ENCODE measurements at places on chromosomes 16 and 17.

DNA sequence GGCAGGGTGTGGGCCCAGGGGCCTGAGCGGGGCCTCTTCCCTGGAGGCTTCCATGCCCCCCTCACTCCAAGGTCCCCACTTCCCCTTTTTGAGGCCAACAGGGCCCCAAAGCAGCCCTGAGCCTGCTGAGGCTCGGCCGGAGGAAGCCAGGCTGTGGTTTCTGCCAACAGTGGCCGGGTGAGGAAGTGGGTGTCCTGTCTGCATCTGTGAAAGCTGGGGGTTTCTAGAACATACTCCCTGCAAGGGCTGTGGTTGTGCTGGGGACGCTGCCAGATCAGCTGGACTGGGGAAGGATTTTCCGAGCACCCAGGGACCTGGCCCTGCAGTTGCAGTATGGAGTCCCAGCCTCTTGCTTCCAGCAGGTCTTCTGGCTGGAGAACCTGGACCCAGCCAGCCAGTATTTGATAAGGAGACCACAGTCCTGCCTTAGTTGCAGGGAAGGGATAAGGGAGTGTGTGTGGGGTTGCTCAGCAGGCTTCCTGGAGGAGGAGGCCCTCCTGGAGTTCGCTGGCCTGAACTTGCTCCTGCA lies 15.7 kb downstream of the ADCY7 start:
- DNase-seq: no peak

GRCh38 chr17:37124821-37125173 lies 176.0 kb downstream of the AATF start:
- DNase-seq: no peak

DNA sequence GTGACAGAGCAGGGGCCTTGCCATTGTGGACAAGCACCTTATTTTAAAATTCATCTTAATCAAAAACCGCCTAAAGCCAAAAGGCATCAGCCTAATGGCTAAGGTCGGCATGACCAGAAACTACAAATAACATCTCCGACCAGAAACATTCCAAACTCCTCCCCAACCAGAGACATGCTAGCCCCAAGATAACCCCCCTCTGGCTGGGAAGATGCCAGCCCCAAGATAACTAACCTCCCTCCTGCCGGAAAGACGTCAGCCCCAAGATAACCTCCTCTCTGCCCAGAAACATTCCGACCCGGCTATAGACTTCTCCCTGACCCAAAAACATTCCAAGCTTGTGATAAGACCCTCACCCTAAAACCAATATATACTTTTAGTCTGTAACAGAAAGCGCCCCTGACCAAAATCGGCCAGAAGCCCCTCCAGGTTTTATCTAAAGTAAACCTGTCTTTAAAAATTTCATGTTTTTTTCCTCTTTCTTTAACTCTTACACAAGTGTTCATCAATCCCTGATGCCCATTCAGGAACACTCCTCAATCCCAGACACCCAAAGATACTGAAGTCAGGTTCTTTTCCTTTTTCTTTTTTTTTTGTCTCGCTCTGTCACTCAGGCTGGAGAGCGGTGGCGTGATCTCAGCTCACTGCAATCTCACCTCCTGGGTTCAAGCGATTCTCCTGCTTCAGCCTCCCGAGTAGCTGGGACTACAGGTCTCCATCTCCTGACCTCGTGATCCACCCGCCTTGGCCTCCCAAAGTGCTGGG lies 32.7 kb downstream of the TLE7 start:
- no peak for DNase-seq

DNA sequence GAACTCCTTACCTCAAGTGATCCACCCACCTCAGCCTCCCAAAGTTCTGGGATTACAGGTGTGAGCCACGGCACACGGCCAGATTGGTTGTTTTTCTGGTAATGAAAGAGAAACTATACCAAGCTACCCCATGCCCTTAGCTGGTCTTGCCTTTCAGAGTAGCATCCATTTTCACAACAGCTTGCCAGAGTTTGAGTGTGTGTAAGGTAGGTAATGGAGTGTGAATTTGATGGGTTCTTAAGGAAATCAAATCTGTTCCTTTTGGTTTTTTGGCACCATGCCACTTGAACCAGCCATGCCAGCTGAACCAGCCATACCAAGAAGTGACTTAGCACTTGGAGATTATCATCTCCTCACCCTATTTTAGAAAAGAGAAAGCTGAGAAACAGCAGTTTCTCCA lies 5.1 kb downstream of the CALCOCO2 start:
- no peak for DNase-seq

DNA sequence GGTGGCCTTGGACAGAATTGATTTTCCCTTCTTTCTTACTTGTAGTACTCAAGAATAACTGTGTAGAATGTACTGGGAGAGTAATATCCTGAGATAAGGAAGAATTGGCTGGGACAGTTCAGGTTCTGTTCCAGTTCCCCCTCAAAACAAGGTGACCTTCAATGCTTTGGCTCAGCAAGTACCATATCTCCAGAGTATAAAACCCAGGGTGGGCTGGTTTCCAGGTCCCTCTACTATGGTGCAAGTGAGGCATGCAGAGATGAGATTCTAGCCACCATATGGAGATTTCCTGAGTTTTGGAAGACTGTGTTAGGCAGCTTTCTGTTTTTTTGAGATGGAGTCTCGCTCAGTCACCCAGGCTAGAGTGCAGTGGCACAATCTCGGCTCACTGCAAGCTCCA lies 18.1 kb upstream of the DLX3 start:
- no peak for DNase-seq

- no peak for DNase-seq
These were observed 111.1 kb downstream of the SDK2 start for GRCh38 chr17:73533127-73533526.

DNA sequence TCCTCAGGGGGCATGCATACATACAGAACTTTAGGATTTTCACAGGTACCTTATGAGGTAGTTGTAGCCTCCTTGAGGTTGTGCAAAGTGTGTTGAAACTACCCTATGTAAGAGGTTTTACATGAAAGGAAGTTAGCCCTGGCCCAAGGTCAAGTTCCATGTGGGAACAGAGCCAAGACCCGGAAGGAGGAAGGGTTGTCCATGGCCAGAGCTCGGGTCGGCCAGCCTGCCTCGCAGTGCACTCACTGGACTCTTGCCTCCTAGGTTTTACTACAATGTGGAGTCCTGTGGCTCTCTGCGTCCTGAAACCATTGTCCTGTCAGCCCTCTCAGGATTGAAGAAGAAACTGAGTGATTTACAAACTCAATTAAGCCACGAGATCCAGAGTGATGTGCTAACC lies 8.2 kb downstream of the POLR2C start:
- no peak for DNase-seq

DNA sequence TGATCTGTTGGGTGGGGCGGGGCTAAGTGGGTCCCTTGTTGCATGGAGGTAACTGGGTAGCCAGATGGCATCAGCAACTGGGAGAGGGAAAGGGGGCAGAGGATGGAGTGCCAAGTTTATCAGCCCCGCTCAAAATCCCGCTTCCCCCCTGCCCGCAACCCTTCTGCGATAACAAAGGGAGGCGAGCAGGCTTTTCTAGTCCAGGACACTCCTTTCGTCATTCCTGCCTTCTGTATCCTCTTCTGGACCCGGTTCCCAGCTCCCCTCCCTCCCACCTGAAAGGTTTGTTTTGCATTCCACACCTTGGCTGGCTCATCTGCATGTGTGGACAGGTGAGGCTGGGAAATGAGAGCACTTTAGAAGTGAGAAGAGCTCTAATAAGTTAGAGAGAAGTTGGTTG lies 53.3 kb downstream of the HLF start:
- no peak for DNase-seq

- no peak for DNase-seq
These were observed 62.4 kb upstream of the TBX2 start for GRCh38 chr17:61337290-61337689.

- no peak for DNase-seq
These were observed 87.3 kb downstream of the MAP2K6 start for GRCh38 chr17:69501591-69502468.

GRCh38 chr16:26344240-26344776 lies 652.5 kb downstream of the HS3ST4 start:
- DNase-seq: no peak

DNA sequence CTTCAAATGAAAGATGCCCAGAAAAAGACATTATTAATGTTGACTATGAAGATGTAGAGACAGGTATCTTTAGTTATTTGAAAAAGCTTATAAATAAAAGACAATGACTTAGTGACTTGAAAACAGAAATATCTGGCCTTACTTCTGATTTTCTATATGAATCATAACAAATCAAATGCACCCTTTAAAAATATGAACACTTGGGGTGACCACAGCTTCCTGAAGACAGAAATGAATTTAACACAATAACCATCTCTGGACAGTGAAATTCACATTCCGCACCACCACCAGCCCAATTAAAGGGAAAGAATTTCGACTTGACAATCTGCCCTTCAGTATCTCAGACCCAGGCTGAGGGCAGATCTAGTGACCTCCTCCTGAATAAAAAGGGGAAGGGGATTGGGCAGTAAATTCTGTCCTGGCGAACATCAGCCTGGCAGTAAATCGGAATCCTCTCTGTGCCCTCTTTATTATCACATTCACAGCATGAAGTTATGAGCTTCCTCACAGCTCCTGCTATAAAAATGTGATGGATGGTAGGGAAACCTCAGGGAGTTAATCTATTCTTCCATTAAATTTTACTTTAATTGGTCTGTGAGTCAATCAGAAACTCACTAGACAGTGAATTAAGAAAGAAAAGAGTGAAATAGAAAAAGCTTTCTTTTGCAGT lies 131.5 kb downstream of the SNX11 start:
- no peak for DNase-seq

GRCh38 chr16:51986717-51987116 lies 560.2 kb downstream of the TOX3 start:
- no peak for DNase-seq

DNA sequence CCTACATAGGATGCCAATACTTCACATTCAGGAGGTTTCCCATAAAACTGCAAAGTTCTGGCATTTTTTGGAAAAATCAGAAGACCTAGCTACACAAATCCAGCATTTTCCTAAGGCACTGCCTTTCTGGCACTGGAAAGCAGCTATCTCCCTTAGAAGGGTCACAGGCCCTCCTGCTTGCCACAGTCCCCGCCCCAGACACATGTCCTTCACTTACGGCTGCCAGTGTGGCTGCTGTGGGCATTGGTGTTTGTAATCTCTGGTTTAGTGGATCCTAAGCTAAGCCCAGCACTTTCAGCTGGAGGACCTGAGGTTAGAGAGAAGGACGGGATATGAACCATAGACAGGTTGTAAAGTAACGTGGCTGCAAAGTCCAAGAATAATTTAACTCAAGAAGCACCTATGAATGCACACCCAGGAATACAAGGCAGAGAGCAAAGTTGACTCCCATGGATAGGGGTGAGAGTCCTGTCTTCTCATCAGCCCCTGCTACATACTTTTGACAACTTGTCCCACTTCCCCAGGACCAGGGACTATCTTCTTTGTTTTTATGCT lies 100.0 kb downstream of the XYLT1 start:
- DNase-seq: no peak

DNA sequence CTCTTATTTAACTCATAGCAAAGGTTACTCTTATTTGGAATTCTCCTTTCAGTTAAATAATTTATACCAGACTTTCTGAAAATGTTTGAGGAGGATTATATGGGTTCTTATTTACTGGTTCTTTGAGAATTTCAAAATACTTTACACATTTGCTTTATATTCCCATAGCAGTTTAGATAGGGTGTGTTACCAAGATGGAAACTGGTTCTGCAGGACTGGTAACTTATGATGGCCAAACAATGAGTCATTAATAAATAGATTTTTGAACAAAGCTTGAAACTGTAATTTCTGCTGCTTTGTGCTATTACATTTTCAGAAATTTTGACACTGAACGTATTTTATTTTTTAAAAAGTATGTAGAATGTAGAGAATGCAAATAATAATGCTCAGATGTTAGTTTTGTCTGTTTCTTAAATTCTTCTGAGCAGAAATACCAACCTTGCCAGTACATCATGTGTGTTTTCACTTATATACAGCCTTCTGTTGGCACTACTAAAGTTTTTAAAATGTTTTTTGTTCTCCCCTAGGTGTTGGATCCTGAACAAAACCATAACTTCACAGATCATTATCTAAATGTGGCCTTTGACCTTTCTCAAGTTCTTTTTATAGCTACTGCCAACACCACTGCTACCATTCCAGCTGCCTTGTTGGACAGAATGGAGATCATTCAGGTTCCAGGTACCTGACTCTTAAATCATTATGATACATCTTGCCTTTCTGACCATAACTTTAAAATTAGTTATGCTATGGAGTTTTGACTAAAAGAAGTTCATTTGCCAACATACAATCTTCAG lies 48.3 kb upstream of the ABCC11 start:
- DNase-seq: no peak

GRCh38 chr17:80663781-80664206 lies 119.2 kb downstream of the RPTOR start:
- DNase-seq: no peak

- DNase-seq: no peak
These were observed 1.5 kb downstream of the CACNA1H start for GRCh38 chr16:1154291-1154886.

GRCh38 chr17:61335105-61335844 lies 64.4 kb upstream of the TBX2 start:
- no peak for DNase-seq

DNA sequence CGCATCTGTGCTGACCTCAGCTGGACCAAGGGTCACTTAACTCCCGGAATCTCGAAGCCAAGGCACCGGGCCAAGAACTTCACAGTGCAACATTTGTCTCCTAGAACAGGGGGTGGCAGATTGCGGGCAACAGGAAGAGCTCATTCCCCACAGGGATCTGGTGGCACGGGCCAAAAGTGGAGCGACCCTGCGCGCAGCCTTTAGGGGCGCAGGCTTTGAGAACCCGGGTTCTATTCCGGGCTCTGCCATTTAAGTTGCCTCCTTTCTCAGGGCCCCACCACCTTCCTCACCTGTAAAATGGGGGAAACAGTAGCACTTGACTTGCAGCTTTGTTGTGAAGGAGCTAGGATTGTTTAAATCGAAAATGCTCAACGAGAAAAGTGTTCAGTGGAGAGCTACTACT lies 651 bp downstream of the SHMT1 start:
- no peak for DNase-seq

DNA sequence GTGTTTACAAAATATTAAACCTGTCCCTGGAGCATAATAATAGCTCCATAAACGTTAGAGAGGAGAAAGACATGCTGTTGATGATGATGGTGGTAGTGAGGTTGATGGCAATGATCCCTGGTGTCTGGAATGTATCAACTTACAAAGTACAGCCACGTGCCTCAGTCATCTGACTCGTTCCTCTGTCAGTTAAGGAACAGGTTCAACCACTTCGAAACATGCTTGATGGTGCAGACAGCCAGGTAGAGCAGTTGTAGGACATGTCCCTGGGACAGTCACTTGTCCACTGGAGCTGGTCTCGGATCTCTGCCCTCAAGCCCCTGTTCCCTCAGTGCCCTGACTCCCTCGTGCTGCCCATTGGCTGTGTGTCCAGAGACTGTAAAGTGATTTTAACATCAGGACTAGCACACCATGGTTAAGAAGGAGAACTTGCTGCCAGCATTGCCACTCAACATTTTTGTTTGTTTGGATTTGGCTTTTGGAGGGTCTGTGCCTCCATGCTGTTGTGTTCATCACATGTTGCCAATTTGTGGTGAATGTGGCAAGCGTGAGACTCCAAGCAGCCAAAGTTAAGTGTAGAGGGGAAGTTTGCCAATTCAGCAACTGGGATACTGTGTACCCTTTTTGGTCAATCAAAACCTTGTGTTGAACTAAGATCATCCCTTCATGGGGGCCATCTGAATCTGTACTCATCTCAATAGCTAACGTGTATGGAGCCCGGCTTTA lies 16.3 kb upstream of the SALL1 start:
- DNase-seq: no peak

GRCh38 chr17:1390432-1391367 lies 9.3 kb downstream of the YWHAE start:
- DNase-seq: no peak
